ENCODE measurements at places on chromosomes 7 and 10. TPM values are rescaled to one million over a fixed set of nuclear protein-coding genes. Genes with fewer than 3 reads are reported as not detected.

PNLIPRP2 gene
- not detected for total RNA-seq

DNAH11 gene
- 1.8 TPM for total RNA-seq

DNA sequence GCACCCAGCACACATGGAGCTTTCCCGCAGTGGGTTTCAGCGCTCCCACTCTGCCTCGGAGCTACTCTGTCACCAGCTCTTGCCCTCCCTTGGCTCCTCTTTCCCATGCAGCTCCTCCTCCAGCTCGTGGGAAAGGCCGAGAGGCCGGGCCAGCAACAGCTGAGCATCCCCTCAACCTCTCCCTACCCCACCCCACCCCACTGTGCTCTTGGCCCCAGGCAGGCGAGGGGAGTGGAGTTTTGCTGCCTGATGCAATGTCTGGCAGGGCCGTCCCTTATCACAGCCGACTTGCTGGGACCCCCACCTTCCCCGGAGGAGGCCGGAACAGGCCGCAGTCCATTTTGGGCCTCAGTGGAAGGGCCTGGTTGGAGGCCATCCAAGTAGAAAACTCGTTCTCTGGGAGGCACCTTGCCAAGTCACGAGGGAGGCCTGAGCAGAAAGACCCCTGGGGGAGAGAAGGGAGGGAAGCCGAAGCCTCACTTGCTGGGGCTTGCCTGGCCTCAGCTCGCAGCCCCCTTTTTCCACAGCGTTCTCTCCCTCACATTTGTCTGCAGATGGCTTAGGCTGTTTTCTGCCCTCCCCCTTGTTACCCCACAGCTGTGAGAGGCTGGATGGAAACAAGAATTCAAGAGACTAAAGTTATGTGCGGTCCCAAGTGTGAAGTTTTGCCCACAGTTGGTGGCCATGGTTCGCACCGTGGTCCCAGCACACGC lies 35.3 kb downstream of the CHST3 start:
- peak; percentile 97 for DNase-seq

TMEM184A gene
- total RNA-seq: 22.1 TPM

PRLHR gene
- total RNA-seq: not detected

GRCh38 chr10:101230183-101230917 lies 1.1 kb upstream of the LBX1 start:
- DNase-seq: peak; percentile 78

MACROH2A2 gene
- 18.9 TPM for total RNA-seq

GRCh38 chr7:65946904-65947303 lies 35.1 kb downstream of the GUSB start:
- DNase-seq: no peak

- DNase-seq: no peak
These were observed 153.4 kb upstream of the FEZF1 start for GRCh38 chr7:122457969-122458368.

PIP4K2A gene
- 19.8 TPM for total RNA-seq

PON3 gene
- 7.2 TPM for total RNA-seq

- peak; percentile 84 for DNase-seq
These were observed 42.3 kb upstream of the SGCE start for GRCh38 chr7:94698275-94698674.

- no peak for DNase-seq
These were observed 146.8 kb downstream of the FZD1 start for GRCh38 chr7:91411060-91411459.

DNA sequence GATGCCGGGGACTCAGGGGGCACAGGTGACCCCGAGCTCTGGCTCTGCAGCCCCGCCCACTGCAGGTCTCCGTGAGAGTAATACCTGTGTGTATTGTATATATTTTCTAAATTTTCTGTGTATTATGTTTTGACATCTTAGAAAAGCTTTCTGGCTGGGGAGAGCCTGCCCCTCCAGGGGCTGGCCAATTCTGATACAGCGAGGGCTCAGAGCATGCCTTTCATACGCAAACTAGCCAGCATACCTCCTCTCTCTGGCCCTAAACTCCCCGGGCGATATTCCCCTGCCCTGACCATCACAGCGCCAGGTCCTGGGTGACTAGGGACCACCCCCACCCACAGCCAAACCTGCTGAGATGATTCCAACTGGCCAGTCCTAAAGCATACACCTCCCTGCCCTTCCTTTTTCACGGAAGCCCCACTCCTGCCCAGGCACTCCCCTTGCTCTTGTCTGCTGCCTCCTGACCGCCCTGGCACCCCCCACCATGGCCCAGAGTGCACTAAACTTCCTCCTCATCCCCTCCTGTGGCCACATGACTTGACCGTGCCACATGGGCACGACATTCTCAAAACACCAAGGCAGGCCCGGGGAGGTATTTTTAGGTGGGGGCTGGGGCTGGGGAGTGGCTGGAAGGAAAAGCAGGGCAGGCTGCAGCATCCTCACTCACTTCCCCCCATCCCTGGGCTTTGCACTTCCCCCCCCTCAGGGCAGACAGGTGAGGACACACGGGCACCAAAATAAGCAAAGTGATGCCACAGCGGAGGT lies 61.5 kb downstream of the INSIG1 start:
- no peak for DNase-seq
